ENCODE measurements at places on chromosomes 12 and 14. TPM values are rescaled to one million over a fixed set of nuclear protein-coding genes. Genes with fewer than 3 reads are reported as not detected.
A peak's percentile ranks its signal among the peaks of the same experiment; 100 is the strongest.

Gene MMP19
- 0.46 TPM for total RNA-seq

Gene EMP1
- total RNA-seq: 38.9 TPM

- no peak for DNase-seq
- H3K27me3 ChIP-seq: no peaks in the 10 kb centered on the region
Observed at GRCh38 chr14:88363644-88364043, 21.8 kb upstream of the SPATA7 start.

GRCh38 chr12:27013611-27014084 is 536 bp downstream of the TM7SF3 start:
- H3K36me3 ChIP-seq: no peaks in the 10 kb centered on the region
- H3K27me3 ChIP-seq: no peaks in the 10 kb centered on the region
- no peak for DNase-seq
- H3K27ac ChIP-seq: peak overlapping the region; percentile 91
- H3K4me1 ChIP-seq: no peaks in the 10 kb centered on the region

GRCh38 chr12:51953089-51953488 is 1.6 kb downstream of the ACVR1B start:
- peak overlapping the region; percentile 95 for H3K27ac ChIP-seq
- peak overlapping the region; percentile 94 for H3K4me3 ChIP-seq
- no peaks in the 10 kb centered on the region for H3K27me3 ChIP-seq
- peaks cover 20% of the 10 kb centered on the region for H3K4me1 ChIP-seq

Gene BBS10
- total RNA-seq: 11.6 TPM

- H3K36me3 ChIP-seq: no peaks in the 10 kb centered on the region
- no peaks in the 10 kb centered on the region for H3K27me3 ChIP-seq
- no peak for DNase-seq
- peak overlapping the region; percentile 23 for H3K27ac ChIP-seq
- peak overlapping the region; percentile 27 for H3K4me3 ChIP-seq
Observed at GRCh38 chr14:73269729-73270531, 32.6 kb downstream of the PAPLN start.

Gene OR11H7
- not detected for total RNA-seq

- H3K36me3 ChIP-seq: no peaks in the 10 kb centered on the region
- peak; percentile 52 for DNase-seq
- no peak overlapping the region for H3K4me3 ChIP-seq
Observed at GRCh38 chr14:96098309-96098998, 59.3 kb downstream of the C14orf132 start.

DNA sequence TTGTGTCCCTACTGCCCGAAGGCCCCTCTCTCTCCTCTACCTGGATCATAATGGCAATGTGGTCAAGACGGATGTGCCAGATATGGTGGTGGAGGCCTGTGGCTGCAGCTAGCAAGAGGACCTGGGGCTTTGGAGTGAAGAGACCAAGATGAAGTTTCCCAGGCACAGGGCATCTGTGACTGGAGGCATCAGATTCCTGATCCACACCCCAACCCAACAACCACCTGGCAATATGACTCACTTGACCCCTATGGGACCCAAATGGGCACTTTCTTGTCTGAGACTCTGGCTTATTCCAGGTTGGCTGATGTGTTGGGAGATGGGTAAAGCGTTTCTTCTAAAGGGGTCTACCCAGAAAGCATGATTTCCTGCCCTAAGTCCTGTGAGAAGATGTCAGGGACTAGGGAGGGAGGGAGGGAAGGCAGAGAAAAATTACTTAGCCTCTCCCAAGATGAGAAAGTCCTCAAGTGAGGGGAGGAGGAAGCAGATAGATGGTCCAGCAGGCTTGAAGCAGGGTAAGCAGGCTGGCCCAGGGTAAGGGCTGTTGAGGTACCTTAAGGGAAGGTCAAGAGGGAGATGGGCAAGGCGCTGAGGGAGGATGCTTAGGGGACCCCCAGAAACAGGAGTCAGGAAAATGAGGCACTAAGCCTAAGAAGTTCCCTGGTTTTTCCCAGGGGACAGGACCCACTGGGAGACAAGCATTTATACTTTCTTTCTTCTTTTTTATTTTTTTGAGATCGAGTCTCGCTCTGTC is 1.8 kb downstream of the INHBE start:
- no peaks in the 10 kb centered on the region for H3K36me3 ChIP-seq
- DNase-seq: no peak
- H3K27ac ChIP-seq: no peak overlapping the region

- no peak for DNase-seq
- no peaks in the 10 kb centered on the region for H3K27me3 ChIP-seq
- H3K4me1 ChIP-seq: peaks cover 25% of the 10 kb centered on the region
- peak overlapping the region; percentile 72 for H3K27ac ChIP-seq
- H3K36me3 ChIP-seq: no peaks in the 10 kb centered on the region
- H3K4me3 ChIP-seq: no peak overlapping the region
Observed at GRCh38 chr12:51959211-51959610, 7.7 kb downstream of the ACVR1B start.

Gene SVOP
- total RNA-seq: not detected

Gene OTX2
- not detected for total RNA-seq

Gene CPNE8
- total RNA-seq: 5.3 TPM

DNA sequence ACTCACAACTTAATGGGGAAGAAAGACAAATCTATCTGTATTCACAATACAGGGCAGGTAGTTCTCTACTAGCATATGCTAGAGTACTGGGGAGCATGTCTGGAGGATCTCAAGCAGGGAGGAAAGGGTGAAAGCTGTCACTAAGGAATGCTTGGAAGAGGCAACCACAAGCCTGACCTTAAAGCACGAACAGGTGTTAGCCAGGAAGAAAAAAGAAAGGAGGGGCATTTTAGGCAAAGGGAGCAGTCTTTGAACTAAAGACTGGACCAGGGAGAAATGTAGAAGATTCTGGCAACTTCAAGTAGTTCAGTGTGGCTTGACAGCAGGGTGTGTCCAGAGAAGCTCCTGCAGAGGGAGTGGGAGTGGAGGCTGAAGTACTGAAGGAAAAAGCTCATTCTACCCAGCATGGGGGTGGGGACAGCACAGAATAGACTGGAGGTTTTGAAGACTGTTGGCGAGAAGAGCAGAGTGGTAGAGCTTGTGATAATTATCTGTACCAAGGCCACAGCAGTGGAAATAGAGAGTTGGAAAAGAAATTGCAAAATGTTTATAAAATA is 50.9 kb downstream of the AP5M1 start:
- H3K27me3 ChIP-seq: no peaks in the 10 kb centered on the region
- H3K27ac ChIP-seq: no peak overlapping the region
- DNase-seq: no peak
- no peaks in the 10 kb centered on the region for H3K36me3 ChIP-seq
- no peak overlapping the region for H3K4me3 ChIP-seq

DNA sequence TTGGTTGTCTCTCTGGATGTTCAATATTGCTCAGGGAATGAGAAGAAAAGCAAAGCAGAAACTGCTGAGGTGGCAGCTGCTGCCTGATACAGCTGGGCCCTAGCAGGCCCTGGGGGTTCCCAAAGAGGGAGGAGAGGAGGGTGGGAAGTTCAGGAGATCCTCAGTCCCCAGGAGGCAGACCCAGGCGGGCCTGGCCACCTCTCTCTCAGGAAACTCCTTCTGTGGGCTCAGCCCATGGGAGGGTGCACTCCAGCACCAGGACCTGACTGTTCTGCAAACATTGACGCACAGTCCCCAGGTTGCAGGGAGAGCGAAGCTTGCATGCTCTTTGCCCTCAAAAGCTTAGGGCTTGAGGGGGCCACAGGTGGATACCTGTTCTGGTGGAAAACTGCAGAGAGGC is 29.6 kb downstream of the IRF2BPL start:
- DNase-seq: no peak
- no peaks in the 10 kb centered on the region for H3K27me3 ChIP-seq
- H3K4me1 ChIP-seq: peaks cover 12% of the 10 kb centered on the region

DNA sequence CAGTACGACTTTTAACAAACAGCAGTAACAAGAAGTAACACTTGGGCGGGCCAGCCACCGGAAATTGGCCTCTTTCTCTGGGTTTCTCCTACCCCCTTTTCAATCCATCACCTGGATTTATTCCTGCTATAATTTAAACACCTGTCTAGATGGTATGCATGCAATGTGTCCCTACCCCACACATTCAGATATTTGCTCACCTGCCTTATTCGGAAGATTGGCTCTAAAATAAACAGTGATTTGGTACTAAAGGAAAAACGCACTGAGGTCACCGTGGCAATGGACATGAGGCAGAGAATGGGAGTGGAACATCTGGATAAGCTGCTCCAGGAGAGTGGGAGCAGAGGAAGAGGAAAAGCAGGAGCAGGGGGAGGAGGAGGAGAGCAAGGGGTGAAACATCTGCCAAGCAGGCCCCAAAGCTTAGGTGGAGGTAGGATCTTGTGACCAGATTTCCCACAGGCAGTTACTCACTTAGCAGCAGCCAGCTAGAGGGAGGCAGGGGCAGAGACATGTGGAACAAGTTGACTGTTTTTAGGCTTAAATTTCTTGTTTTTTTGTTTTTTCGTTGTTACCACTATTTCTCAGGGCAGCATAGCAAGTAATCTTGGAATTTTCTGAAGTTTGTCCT is 150.9 kb downstream of the TTLL5 start:
- H3K4me3 ChIP-seq: no peak overlapping the region
- H3K27me3 ChIP-seq: no peaks in the 10 kb centered on the region
- H3K27ac ChIP-seq: no peak overlapping the region
- no peaks in the 10 kb centered on the region for H3K36me3 ChIP-seq
- no peaks in the 10 kb centered on the region for H3K4me1 ChIP-seq
- DNase-seq: no peak

Gene AACS
- 21.0 TPM for total RNA-seq

GRCh38 chr12:59168647-59169046 is 248.3 kb upstream of the LRIG3 start:
- no peaks in the 10 kb centered on the region for H3K4me1 ChIP-seq
- no peaks in the 10 kb centered on the region for H3K27me3 ChIP-seq
- no peak overlapping the region for H3K27ac ChIP-seq
- DNase-seq: no peak
- H3K36me3 ChIP-seq: no peaks in the 10 kb centered on the region
- H3K4me3 ChIP-seq: no peak overlapping the region

Data from prostate gland (tissue), 2 donors.